ENCODE measurements at places on chromosomes 13 and 19.

- DNase-seq, result no peak
These were observed 725.6 kb upstream of the SLITRK5 start for GRCh38 chr13:86945584-86945983.

GRCh38 chr13:97288486-97288900 lies 66.4 kb downstream of the MBNL2 start:
- DNase-seq, result no peak

GRCh38 chr19:51418707-51419106 lies 1.3 kb upstream of the SIGLEC10 start:
- no peak for DNase-seq

- no peak for DNase-seq
These were observed 587 bp upstream of the ZNF383 start for GRCh38 chr19:37217480-37217774.

DNA sequence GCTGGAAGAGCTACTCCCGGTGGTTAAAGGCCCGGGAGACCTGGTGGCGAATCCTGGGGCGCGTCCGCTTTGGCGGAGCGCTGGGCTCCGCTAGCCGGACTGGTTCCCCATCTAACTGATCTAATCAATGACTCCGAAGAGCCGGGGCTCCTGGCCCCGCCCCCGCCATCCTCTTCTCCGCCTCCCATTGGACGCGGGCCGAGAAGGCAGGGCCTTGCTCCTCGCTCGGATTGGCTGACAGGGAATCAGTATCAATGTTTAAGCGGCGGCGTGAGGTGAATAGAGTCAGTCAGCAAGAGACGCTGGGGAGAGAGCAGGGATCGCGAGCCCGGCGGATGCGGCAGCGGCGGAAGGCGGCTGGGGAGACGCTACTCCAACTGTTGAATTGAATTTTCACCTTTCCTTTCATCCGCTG lies 1.7 kb upstream of the PCDH17 start:
- DNase-seq, result no peak

- no peak for DNase-seq
These were observed 24.9 kb downstream of the RCBTB1 start for GRCh38 chr13:49560270-49561061.

- peak; percentile 8 for DNase-seq
These were observed 2.3 kb downstream of the ZNF714 start for GRCh38 chr19:21084343-21084742.

- no peak for DNase-seq
These were observed 30.5 kb upstream of the FAM124A start for GRCh38 chr13:51191743-51192142.

DNA sequence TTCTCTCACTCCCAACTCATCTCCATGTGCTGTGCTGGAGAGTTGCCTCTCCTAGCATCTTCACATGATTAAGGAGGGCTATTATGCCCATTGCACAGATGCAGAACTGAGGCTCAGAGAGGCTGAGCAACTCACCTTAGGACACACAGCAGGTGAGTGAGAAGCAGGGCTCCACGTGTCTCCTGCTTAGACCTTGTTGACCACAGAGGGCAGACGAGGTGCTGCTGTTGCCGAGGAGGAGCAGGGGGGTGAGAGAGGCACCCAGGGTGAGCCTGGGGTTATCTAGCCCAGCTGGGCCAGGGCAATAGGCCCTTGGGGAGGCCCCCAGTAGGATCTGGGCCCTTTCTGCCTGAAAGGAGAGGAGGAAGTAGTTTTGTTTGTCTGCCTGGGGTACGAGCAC lies 2.4 kb upstream of the HSH2D start:
- DNase-seq, result no peak

- no peak for DNase-seq
These were observed 5.8 kb downstream of the MTRF1 start for GRCh38 chr13:41257535-41257934.

- DNase-seq, result no peak
These were observed 106.1 kb downstream of the STARD13 start for GRCh38 chr13:33179463-33179862.

GRCh38 chr13:76707360-76707759 lies 178.8 kb downstream of the KCTD12 start:
- DNase-seq, result no peak

GRCh38 chr19:30276883-30277280 lies 95.3 kb upstream of the ZNF536 start:
- no peak for DNase-seq

Data from stimulated activated CD4-positive, alpha-beta T cell treated with anti-CD3 and anti-CD28 coated beads, Interleukin-4, amount 100 ng/mL, for 48 hours (primary cell).